Activated T-helper 1 cell treated with Interleukin-2 at 50 U/mL for 16 hours (primary cell): ENCODE measurements at places on chromosomes 3 and 15.

DNA sequence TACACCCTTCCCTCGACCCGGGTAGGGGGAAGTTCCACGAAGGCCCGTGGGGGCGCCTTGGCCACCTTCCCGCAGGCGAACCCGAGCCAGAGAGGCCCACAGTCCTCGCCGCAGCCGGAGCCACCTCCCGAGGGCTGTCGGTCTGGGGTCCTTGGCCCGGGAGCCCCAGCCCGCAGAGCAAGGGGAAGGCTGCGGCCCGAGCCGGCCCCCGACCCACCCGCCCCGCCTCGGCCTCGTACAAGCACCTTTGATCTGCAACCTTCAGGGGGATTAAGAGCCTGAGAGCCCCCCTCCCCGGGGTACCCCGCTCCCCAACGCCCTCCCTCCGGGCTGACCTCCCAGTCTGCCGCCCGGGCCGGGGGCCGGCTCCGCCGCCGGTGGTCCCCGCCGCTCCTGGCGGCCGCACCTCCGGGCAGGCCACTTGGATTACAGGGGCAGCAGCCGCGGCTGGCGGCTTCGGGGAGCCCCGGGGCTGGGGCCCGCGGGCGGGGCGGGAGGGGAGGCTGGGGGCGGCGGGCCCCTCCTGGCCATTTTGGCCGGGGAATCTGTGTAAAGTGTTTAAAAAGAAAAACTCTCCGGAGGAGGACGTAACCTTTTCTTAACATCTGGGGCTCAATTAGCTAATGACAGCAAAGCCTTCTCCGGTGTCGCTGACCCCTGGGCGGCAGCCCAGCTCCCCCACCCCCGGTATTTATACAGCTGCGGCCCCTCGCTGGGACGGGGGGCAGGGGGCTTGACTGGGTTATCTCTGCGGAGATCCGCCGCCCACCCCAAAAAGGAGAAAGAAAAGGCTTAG lies 40.2 kb downstream of the EPHB3 start:
- no peak for DNase-seq

DNA sequence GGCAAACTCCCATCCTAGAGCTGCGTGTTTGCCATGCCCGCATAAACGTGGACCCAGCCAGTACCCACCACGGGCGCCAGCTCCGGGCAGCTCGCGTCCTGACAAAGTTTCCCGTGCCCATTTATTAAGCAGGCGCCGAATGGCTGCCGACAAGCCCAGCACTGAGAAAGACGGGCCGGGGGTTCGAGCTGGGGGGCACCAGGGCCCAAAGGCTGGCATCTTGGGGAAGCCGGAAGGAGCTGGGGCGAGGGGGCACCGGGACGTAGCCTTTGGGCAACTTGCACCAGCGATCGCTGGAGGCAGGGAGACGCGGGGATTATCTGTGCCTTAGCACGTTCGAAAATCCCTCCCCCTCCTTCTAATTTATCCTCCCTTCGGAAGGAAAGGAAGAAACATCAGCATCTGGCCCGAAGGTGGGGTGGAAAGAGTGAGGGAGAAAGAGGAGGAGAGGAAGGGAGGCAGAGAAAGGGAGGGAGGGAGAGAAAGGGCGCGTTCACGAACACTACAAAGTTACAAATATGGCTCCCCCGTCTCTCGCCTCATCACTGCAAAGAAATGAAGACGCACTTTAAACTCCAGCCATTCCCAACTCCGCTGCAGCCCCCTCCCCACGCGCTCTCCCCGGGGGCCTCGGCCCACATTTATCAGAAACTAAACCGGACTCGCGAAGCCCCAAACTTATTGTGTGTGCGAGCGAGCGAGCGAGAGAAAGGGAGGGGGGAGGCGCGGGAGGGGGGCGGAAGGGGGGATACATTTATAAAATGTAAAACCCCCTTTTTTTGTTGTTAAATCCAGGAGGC lies 1.0 kb downstream of the ANP32A start:
- peak; percentile 13 for DNase-seq

DNA sequence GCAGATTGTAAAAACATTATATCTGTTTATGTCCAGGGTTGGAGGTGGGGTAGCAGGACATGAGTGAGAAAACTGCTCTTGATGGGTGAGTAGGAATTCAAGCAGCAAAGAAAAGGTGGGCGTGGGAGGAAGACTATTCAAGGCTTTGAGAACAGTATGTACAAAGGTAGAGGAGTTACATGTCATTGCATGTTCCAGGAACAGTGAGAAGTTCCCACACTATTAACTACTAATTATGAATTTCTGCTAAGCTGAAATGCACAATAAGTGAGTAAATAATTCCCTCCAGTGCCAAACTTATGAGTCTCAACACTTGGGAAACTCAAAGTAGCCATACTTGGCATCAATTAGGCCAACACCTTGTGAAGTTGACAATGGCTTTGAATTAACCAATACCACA lies 80.1 kb downstream of the SRGAP3 start:
- DNase-seq, result no peak

- no peak for DNase-seq
Observed at GRCh38 chr3:127412578-127413317, 124.9 kb upstream of the PRR20G start.

DNA sequence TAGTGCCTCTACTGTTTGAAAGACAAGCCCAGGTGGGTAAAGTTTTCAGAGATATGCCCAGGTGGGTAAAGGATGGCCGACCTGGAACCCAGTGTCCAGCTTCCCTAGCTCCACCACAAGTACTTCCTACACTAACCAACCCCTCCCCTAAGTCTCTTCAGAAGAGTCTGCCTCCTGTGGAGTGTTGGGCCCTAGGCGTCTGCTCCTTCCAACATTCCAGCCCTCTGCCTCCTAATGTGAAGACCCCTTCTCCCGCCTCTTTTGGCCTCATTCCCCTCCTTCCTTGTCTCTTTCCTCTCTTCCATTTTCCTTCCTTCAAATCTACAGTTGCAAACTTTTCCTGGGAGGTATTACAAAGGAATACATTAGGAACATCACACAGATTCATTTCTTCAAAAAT lies 38.6 kb downstream of the CNTN3 start:
- DNase-seq, result no peak

- no peak for DNase-seq
Observed at GRCh38 chr15:47857776-47858167, 140.5 kb downstream of the SEMA6D start.

DNA sequence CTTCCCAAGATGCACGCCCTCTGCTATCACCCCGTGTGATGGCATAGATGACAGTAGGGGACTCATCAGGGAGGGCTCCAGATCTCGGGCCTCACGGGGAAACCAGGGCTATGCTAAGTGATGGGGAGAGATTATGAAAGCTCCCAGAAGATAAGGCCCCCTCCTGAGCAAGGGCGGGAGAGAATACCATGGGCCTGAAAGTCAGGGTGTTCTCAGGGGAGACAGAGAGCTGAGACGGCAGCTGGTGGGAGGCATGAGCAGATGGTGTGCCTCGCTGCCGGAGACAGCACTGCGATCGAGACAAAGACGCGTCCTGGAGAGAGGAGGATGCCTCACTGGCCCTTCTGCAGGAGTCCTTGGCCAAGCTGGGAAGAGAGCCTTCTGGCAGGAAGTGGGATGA lies 106.5 kb upstream of the ADPGK start:
- DNase-seq, result no peak

GRCh38 chr15:78304216-78305066 lies 5.0 kb upstream of the SKIC8 start:
- DNase-seq, result no peak

GRCh38 chr3:53174346-53175250 lies 13.6 kb downstream of the PRKCD start:
- no peak for DNase-seq
